Subcutaneous adipose tissue (tissue), 4 donors: ENCODE measurements at places on chromosomes 3 and 15. TPM values are rescaled to one million over a fixed set of nuclear protein-coding genes. Genes with fewer than 3 reads are reported as not detected.

The ZNF774 gene
- total RNA-seq: 0.22 TPM

The LRRIQ4 gene
- not detected for total RNA-seq

The GABRB3 gene
- total RNA-seq: 1.9 TPM

The CAPN7 gene
- total RNA-seq: 78.2 TPM

The PARP9 gene
- 28.9 TPM for total RNA-seq

The ZCWPW2 gene
- total RNA-seq: 0.38 TPM

The NMB gene
- 72.3 TPM for total RNA-seq

The C2CD4B gene
- total RNA-seq: not detected

The TGM5 gene
- 0.22 TPM for total RNA-seq

The GTF2A2 gene
- 31.9 TPM for total RNA-seq

The PPARG gene
- 357 TPM for total RNA-seq

The SCG5 gene
- total RNA-seq: not detected

The CD200R1 gene
- total RNA-seq: 6.8 TPM
